ENCODE measurements at places on chromosomes 5 and 9.
A peak's percentile ranks its signal among the peaks of the same experiment; 100 is the strongest.

GRCh38 chr5:55817030-55817429 is 34.1 kb upstream of the IL31RA start:
- DNase-seq: no peak

DNA sequence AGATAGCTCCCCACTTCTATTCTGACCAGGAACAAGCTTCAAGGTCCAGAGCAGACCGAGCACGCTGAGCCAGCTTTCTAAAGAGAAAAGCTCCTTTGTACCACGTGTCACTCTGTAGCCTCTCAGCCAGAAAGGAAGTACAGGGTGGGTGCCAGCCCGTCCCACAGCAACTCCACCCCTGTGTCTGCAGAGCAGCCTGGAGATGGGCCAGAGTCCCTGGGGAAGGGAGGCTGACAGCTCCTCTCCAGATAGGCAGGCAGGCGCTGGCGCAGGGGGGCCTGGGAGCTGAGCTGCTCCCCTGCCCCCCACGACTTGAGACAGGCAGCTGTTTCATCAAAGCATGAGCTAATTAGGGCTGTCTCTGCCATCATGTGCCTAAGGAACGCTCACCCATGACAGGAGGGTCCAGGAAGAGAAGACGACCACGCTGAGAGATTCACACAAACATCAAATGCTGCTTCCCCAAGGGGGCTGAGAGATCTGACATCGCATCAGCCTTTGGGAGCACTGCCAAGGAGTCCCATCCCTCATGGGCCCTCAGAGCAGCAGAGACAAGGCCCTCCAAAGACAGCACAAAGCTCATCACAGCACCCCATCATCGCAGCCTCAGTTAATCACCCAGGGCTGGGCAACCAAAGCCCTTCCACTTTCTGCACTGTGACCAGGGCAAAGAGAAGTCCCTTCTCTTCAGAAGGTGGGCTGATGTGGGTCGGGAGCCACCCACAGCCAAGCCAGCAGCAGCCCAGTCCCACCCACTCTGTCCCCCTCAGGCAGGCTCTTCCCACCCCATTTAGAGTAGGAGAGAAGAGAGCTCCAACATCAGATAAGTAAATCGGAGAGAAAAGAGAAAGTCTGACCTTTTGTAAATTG is 78.5 kb upstream of the LRRTM2 start:
- peak; percentile 21 for DNase-seq

DNA sequence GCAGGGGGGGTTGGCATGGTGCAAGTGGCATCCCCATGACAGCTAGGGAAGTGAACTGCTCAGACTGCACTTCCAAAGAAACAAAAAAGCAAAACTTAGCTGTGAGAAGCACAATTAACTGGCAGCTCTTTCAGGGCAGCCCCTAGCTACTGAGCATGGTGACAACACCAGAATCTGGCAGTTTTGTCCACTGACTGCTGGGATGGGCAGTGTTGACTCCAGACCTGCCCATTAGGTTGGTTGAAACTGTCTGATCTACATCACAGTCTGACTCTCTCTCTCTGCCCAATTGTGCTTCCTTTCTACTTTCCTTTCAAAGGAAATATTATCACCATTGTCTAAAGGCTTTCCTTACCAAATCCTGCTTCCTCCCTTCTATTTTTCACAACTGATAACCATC is 12.5 kb upstream of the RAD23B start:
- no peak for DNase-seq

DNA sequence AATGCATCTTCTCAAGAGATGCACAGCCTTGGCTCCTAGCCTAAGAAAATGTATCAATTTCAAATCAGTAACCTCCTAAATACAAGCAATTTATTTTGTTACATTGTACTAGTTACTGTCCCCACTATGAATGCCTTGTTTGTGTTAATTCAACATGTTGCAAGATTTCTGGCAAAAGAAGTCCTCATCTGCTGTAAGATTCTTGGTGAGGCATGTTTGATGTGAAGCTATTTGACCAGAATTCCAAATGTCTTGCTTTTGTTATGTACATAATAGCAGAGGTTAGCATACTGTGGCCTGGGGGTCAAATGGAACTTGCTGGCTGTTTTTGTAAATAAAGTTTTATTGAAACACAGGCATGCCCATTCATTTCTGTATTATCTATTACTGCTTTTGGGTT is 1023.1 kb upstream of the WWC1 start:
- no peak for DNase-seq

- no peak for DNase-seq
These were observed 8.0 kb downstream of the THBS4 start for GRCh38 chr5:80043187-80043586.

DNA sequence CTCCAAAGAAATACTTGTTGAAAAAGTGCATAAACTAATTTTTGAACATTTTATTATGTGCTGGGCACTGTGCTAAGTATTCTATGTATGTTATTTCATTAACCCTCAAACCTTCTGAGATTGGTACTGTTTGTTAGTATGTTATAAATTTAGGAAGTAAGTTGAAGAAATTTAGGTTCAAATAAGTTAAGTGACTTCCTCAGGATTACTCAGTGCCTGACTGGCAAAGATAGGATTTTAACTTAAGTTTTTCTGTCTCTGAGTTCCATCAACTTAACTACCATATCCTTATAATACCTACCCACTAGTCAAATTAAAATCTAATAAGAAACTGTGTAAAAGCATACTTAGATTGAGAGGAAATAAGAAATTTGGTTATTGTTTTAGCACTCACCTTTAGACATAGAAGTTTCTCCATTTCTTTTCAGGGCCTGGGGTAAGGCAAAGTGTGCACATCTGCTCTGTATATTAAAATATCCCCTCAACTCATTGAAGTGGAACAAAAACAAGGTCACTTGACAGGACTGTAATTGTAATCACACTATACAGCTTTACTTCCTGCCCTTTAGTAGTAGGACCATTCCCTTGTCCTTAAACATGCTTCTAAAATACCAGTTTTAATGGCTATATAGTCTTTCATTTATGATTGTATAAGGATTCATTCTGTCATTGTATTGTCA is 15.2 kb downstream of the TGFBR1 start:
- DNase-seq: no peak

DNA sequence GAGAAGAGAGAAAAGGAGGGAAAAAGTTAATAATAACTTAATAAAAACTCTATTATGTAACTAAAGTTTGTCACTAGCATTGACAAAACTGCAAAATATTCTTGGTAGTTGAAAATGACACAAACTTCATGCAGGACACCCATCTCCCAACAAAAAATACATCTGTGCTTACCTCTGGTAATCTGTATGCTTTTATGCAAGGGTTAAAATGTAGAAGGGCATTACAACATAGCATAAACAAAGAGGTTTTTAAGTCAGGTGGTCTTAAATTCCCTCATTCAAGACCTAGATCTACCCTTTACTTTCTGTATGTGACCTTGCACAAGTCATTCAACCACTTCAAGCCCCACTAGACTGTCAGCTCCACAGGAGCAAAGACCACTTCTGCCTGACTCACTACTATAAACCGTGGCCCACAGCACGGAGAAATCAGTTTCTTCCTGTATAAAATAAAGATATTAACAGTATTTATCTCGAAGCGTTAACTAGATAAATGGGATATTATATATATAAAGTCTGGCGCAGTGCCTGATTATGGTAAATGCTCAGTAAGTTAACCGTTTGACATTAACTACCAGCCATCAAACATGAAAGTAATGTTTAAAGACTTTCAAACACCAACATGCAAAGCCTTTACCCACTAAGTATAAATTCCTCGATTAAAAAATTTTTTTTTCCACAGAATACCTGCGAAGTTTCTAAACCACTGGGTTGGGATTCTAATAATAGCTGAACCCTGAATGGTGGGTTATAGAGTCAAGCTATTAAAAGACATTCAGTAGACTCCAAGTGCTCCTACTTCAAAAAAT is 2.0 kb downstream of the FBXL17 start:
- no peak for DNase-seq

- DNase-seq: no peak
These were observed 43.5 kb upstream of the TCF7 start for GRCh38 chr5:134070725-134071613.

- DNase-seq: no peak
These were observed at the start of gene GOLGA2 for GRCh38 chr9:128275198-128276007. GOLGA2 (minus strand) TSS chr9:128276007; CDS start chr9:128275976, 31 bp downstream.

DNA sequence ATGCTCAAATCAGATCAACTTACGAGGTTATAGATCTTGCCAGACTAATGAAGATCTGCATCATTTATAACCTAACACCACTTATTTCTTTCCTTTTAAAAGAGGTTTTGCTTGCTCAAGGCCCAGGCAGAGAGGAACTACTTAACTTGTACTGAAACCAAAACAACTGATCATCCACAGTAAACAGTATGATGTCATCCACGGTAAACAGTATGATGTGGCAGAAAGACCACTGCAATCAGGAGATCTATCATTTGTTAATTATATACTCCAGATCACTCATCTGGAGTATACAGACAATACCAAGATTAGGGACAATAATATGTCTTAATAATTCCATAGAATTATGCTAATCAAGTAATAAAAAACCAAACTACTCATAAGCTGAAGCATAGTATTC is 116.8 kb downstream of the ADAMTS6 start:
- peak; percentile 64 for DNase-seq
